ENCODE measurements at places on chromosomes 2 and 18.

DNA sequence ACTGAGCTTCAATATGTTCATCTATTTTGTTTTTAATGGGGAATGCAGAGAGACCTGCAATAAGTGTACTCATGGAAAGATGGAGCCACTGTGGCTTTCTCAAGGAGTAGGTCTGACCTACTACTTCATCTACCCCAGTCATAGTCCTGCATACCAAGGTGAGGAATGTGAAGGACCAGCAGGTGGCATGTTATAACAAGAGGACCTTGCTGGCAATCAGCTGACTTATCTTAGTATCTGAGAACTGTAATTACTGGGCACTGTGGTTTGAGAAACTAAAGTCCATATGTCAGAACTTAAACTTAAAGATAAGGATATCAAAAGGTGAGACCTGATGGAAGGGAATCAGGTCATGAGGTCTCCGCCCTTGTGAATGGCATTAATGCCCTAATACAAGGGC, 1104.2 kb downstream of the BCL11A start:
- no peak for DNase-seq

GRCh38 chr2:27351802-27352598, 4.6 kb downstream of the GTF3C2 start:
- DNase-seq: no peak

DNA sequence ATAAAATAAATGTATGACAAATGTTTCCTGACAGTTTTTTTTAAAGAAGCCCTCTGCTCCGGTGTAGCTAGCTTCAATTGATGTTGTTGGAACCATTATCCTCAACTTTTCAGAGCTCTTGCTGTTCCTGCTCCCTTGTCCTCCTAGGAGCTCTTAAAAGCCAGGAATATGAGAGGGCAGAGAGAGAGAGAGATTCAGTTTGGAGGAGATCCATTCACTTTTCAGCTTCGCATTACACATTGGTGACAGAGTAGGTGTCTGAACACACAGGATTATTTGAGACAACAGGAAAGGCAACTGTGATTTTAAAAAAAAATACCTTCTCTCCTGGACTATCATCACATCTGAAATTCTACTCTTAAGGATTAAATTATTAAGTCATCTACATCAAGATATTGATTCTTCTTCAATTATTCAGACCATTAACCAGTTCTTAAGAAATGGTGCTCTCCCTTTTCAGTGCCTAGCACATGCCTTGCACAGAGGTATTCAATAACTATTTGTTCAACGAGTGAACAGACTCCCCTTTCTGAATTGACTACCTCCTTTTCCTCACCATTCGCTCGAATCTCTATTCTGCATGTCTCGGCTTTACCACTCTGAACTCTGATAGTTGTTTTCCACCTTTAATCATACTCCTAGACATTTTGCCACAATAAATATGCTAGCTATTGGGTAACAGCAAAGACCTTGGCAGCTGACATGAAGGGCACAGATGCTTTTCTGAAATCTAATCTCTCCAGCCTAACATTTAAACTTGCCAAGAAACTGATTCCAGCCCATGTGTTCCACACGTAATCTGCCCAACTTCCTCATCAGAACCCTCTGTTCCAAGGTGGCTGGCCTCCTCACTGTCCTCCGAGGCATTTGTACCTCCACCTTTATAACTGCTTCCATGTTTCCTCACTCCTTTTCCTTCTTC, 28.6 kb upstream of the SLC35F5 start:
- no peak for DNase-seq

GRCh38 chr2:238670111-238670585, 177.7 kb upstream of the TWIST2 start:
- DNase-seq: no peak

DNA sequence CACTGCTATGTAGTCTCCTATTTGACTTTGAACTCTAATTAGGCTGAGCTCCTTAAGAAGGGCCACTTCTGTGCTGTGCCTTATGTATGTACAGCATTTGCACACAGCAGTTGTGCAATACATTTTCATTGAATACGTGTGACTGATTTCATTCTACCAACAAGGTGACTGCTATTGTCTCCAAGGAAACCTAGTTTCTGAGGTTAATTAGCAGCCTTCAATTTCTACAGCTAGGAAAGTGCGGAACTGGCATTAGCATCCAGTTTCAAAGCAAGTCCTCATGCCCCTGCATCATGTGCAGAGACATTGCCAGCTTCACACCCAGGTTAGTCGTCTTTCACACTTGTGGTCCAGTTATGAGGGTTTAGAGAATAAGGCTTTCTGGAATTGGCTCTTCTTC, 58.6 kb downstream of the NCK2 start:
- DNase-seq: no peak

DNA sequence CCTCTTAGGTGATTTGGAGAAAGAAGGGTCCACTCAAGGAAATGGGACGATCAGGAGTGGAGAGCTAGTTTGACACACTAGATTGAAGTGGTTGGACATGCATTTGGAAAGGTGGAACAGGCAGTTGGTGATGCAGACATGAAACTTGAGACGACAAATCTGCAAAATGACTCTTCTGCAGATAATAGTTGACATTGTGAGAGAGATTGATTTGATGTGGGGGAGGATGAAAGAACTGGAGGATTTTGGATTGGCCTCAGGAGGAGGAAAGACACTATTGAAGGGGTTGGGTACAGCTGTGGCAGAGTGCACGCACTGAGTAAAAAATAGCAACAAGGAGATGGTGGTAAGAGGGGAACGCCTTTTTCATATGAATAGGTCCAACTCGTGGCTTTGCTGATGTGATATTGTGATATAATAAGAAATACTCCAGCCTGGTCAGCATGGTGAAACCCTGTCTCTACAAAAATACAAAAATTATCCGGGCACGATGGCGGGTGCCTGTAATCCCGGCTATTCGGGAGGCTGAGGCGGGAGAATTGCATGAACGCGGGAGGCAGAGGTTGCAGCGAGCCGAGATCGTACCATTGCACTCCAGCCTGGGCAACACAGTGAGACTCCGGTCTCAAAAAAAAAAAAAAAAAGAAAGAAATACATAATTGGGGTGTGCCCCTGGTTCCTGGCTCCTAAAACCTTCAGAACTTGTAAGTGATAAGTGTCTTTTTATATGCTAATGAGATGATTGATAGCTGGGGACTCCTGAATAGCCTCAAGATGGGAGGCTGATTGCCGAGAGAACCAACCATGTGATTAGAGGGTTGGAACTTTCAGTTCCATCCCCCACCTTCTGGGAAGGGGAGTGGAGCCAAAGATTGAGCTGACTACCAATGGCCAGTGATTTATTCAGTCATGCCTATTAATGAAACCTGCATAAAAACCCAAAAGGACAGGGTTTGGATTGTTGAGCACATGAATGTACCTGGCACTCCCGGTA, 9.7 kb downstream of the TTLL4 start:
- no peak for DNase-seq

GRCh38 chr2:120206022-120206581, 17.1 kb downstream of the TMEM185B start:
- no peak for DNase-seq

GRCh38 chr18:79738581-79739439, 58.9 kb upstream of the KCNG2 start:
- no peak for DNase-seq

DNA sequence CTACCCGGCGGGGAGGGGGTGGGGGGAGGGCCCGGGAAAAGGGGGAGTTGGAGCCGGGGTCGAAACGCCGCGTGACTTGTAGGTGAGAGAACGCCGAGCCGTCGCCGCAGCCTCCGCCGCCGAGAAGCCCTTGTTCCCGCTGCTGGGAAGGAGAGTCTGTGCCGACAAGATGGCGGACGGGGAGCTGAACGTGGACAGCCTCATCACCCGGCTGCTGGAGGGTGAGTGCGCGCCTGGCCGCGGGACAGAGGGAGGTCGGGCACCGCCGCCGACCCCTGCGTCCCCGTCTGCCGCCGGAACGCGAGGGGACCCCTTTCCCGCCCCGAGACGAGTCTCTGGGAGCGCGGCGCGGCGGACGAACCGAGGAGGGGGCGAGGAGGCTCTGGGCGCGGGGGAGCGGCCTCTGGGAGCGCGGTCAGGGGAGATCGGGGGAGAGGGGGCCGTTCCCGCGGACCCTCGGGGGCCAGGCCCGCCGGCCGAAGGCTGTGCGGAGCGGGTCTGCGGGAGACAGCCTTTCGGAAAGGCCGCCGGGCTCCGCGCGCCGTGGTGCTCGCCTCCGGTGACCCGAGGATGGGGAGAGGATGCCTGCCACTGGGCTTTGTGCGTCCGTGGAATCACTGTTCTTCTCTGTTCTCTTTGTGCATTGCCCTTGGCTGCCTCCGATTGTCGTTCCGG, 463 bp downstream of the PPP1CB start:
- no peak for DNase-seq

DNA sequence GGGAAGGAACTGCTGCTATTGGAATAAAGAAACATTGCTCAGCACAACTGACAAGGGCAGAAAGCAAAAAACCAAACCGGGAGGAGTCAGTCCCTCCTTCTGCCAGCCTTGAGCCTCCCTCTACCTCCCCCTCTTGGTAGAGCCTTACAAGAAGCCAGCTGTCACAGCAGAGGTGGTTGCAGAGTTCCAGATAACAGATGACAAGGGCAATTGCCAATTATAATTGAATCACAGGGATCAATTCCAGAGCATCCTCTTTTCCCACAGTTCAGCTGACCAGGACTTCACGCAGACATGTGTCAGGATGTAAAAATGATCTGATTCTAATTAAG, 548.2 kb upstream of the LRRTM1 start:
- no peak for DNase-seq

- no peak for DNase-seq
These were observed 46.7 kb upstream of the ATP5MC3 start for GRCh38 chr2:175228179-175228578.

DNA sequence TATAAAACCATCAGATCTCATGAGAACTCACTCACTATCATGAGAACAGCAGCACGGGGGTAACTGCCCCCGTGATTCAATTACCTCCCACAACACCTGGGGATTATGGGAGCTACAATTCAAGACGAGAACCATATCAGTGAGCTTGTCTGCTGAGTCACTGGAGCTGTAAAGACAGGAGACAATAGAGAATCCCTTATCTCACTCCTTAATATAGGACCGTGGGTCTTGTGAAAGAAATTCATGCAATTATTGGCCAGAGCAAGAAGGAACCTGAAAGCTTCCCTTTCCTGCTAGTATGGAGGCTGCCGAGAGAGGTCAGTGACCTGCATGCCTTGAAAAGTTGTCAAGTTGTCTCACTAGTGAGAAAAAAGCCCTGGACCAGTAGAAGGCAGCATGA, 9.5 kb upstream of the TNFAIP6 start:
- DNase-seq: no peak

GRCh38 chr2:211737282-211737681, 801.3 kb downstream of the ERBB4 start:
- no peak for DNase-seq

GRCh38 chr2:71666094-71666474, 212.7 kb downstream of the DYSF start:
- DNase-seq: no peak

DNA sequence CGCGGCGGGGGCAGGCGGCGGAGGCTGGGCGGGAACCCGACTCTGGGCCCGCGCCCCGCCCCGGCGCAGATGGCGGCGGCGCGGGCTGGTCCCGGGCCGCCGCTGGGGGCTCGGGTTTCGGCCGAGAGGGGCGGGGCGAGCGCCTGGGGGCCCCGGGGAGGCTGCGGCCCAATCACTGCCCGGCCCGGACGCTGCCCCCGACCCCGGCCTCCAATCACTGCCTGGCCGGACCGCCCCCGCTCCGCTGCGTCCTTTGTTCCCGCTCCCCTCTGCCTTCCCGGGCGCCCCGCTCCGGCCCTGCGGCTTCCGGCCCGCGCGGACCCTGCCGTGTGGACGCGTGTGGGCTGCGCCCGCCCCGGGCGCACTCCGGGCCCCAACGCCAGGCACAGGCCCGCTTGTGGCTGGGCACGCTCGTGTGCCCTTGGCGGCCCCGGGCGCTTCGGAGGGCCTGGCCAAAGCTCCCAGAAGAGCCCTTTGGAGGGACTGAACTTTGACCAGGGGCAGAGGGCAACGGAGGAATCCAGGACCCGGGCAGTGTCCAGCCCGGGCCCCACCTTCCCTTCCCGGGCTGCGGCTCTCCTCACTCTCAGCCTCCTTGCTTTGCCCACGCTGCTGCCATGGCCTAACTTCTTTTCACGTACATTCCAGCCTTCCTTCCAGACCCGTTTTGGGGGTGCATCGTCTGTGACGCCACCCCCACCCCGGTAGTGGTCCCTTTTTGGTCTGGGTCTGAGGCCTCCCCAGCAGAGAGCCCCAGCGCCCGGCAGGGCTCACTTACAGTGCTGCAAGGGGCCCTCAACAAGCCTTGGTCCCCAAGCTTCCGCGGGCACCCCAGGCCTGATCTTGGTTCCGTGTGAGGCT, 27.1 kb upstream of the PTMA start:
- DNase-seq: no peak

DNA sequence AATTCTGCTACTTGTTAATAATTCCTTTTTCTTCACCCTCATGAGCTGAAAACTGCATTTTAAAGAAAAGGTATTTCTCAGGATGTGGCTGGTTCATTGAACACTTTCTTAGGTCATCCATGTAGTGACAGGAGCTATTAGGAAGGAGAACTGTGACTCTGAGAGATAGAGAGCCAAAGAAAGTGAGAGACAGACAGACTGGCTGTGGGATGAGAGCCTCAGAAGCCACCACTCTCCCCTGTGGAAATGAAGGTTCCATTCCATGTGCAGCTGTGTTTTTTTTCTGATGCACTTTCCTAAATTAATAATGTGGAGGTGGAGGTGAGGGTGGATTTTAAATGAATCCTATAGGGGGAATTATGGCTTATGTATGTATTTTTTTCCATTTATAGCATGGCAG, 113.3 kb downstream of the FAM210A start:
- DNase-seq: no peak

DNA sequence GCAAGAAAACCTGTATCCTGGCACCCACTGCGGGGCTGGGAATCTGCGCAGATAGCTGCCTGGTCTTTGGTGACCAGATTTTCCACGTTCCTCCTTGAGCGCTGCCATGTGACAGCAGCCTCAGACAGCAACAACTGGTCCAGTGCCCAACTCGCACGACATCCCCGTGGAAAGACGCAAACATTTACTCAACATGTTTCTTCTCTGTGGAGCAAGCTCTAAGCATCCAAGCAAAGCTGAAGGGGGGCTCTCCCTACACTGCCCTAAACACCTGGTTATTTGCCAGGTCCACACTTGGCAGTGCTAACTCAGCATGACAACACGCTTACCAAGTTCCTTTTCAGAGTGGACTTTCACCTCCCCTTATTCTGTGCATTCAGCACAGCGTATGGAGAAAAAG, 11.3 kb downstream of the ZNF516 start:
- no peak for DNase-seq

GRCh38 chr2:148048475-148049221, 27.8 kb downstream of the MBD5 start:
- DNase-seq: no peak

DNA sequence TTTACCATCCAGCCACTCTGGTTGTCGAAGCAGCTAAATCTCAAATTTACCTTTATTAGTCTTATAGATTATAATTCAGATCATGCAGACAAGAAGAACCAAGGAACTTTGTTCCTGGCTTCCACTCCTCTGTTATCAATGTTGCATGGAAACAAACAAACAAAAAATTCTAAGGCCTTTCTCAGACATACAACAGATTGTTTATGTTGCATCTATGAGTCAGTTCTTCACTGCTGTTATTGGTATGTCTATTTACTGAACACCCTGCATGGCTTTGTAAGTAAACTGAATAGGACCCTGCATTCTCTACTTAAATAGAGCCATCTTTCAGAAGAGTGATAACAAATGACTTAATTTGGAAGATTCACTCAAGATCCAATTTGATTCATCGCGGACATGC, 1.6 kb upstream of the ANKRD44 start:
- DNase-seq: no peak
